ENCODE measurements at places on chromosomes 3 and 15.
A peak's percentile ranks its signal among the peaks of the same experiment; 100 is the strongest.

DNA sequence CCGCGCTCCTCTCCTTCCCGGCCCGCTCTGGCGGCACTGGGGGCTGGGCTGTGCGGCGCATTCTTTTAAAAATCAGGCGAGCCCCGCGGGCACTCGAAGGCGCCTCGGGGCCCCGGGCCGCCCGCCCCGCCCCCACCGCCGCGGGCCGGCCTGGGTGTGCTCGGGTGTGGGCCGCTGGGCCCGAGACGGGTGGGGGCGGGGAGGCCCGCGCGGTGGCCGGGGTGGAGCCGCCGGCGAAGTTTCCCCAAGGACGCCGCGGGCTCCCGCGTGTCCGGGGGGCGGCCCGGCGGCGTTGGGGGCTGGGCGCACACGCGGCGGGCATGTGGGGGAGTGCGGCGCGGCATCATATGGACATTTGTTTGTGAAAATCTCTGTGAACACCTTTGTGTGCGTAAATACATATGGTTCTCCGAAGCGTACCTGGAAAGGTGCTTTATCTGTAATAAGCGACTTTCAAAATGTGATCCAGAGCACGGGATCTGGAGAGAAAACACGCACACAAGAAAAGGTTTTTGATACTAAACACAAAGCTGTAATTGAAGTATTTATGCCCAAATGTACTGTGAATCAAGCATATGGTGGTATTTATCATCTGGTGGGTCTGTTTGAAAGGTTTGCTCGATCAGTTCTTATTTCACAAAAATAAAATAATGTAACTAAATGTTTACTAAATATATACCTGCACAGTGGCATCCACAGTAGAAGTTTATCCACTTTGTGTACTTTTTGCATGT lies 612 bp upstream of the TBL1XR1 start:
- no peak for DNase-seq

DNA sequence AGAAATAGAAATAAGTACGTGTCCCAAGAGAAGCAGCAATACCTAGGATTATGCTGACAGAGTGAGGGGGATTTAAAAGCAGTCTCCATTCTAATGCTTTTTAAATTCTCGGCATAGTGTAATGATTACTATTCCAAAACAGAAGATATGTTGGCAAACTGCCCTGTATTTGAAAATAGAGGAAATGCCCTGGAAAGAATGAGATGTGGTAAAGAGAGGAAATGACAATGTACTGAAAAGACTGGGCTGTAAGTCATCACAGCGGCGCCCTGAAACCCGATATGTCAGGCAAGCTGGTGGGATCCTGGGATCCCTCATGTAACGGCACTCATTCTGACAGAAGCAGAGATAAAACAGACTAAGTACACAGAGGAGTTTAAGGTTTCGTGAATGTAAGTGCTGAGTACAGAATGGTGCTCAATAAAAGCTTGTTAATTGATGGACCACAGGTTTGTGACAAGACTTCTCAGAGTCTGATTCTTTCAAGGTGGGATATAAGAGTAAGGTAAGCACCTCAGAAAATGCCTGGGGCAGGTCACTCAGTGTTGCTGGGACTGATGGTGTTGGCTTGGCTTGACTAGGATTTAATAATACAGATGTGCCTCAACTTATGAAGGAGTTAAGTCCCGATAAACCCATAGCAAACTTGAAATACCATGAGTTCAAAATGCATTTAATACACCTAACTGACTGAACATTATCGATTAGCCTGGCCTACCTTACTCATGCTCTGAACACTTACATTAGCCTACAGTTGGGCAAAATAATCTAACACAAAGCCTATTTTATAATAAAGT lies 91.4 kb downstream of the NFKBIZ start:
- DNase-seq = no peak

DNA sequence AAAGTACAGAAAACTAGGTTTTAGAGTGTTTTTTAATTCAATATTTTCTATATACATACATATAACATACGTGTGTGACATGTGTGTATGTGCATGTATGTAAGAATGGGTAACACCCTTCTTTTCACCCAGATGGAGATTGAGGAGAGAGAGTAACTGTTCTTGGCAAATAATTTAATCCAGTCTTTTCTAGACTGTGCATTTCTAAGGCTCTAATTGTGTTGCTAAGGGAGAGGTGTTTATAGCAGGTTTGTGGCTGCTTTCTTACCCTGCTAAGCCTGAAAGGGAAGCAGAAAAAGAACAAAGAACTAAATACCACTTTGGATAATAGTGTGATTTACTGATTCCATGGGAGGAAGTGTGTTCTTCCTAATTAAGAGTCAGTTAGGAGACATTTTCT lies 46.0 kb upstream of the ALDH1L1 start:
- no peak for DNase-seq

GRCh38 chr3:158434412-158435038 lies 136.5 kb upstream of the MLF1 start:
- DNase-seq = no peak

- DNase-seq = no peak
Observed at GRCh38 chr3:115217678-115218451, 70.8 kb upstream of the ZBTB20 start.

- DNase-seq = no peak
Observed at GRCh38 chr3:9399337-9399703, 1.9 kb downstream of the SETD5 start.

GRCh38 chr3:20280257-20280656 lies 94.3 kb upstream of the SGO1 start:
- no peak for DNase-seq

GRCh38 chr15:25710184-25710583 lies 152.9 kb downstream of the ATP10A start:
- no peak for DNase-seq

DNA sequence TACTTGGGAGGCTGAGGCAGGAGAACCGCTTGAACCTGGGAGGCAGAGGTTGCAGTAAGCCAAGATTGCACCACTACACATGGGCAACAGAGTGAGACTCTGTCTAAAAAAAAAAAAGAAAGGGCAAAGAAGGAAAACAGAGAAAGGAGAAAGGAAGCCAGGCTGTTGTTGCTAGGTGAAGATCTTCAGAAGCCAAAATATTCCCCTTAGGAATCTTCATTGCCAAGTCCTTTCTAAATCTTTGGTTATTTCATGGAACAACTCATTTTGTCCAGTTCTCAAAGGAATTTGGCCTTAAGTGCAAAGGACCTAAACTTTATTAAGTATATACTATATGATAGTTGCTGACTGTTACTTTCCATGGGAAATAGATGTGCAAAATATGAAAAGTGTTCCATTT lies 59.2 kb upstream of the OSBPL11 start:
- DNase-seq = no peak

GRCh38 chr3:39292961-39293360 lies 13.1 kb upstream of the CX3CR1 start:
- no peak for DNase-seq

DNA sequence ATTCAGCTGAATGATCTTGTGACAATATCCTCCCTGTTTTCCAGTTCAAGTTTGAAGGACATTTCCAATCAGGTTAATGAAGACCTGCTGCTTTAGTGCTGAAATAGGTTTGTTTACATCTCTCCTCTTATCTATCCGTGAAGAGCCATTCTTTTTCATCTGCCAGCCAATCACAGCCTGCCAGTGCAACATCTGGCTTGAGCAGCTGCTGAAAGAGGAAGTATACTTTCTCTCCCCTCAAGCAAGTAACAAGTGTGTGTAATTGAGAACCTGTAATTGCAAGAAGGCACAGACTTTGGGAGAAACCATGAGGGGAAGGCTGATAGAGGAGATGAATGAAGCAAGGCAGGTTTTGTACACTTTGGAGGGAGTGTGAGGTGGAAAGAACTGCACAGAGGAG lies 404.3 kb downstream of the AGBL1 start:
- DNase-seq = no peak

DNA sequence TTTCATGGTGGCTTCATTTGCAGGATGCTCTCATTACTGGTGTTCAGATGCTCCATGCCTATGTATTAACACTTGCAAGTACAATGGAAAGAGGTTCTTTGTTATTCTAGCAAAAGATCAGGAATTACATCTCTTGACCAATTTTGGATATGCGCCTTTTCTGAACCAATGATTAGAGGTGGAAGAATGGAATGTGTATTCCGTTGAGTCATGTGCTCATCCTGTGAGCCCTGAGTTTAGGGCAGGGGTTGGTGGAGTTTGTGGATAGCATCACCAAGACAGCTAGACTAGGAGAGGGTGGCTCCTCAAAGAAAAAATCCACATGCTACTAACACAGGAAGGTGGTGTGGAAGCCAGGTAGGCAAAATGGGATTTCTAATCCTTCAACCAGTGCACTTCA lies 80.7 kb upstream of the SLC25A26 start:
- no peak for DNase-seq

GRCh38 chr3:47612879-47613278 lies 34.2 kb upstream of the CSPG5 start:
- DNase-seq = no peak

- peak; percentile 51 for DNase-seq
Observed at GRCh38 chr3:189324538-189325138, 152.9 kb downstream of the TPRG1 start.

GRCh38 chr3:122961146-122961545 lies 66.4 kb downstream of the SEMA5B start:
- DNase-seq = no peak

DNA sequence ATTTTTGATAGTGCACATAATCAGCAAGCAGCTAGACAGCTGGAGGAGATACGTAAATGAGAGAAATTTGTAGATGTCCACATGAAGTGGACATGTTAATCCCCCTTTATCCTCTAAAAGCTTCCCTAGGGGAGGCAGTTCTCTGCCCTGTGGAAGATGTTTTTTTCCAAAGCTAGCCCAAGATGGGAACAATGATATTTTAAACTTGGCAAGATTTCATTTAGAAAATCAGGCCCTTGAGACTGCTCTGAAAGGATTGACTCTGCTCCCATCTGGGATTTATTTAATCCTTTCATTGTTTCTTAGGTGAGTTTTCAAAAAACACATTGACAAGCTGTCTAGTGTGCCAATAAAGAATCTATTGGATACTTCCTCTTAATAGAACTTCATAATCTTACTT lies 92.0 kb downstream of the SYNPR start:
- no peak for DNase-seq

GRCh38 chr3:168876346-168877035 lies 780.8 kb upstream of the GOLIM4 start:
- no peak for DNase-seq

DNA sequence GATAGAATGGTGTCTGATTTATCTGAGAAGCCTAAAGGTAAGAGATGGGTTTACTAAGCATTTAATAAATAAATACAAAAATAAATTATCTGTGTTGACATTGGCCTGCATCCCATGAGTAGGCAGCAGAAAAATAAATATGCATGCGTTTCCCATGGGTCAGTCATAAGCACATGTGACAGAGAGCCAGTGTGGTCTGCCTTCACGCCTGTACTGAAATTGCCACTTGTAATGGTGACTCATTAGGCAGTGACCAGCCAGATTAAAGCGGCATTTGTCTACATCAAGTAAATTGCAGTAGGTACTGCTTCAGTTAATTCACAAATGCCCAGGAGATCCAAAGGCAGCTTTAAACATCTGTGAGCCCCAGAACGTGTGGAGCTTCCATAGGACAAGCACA lies 399.6 kb downstream of the NAALADL2 start:
- no peak for DNase-seq

All from stimulated activated CD8-positive, alpha-beta memory T cell treated with anti-CD3 and anti-CD28 coated beads, Interleukin-4, amount 100 ng/mL, for 4 hours (primary cell).